ENCODE measurements at places on chromosomes 5 and 9.
A peak's percentile ranks its signal among the peaks of the same experiment; 100 is the strongest.

- no peak for DNase-seq
These were observed 37.9 kb downstream of the SLC6A7 start for GRCh38 chr5:150227606-150228273.

DNA sequence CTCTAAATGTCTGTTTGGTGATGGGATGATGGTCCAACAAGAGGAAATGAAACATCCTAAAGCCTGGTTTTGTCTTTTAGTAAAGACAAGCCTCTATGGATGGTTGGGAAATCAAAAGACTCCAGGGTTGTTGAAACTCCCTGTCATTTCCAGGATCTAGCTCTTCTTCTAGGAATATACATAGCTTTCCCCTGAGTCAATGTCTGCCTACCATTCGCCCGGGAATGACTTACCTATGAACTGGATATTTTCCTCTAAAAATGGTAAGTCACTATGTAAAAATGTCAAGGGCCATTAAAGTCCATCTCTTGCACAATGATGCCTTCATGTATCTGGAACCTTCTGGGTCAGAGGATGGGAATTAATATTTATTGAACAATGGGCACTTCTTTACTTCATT lies 11.1 kb upstream of the KIF12 start:
- no peak for DNase-seq

GRCh38 chr9:84796404-84796803 lies 126.9 kb downstream of the NTRK2 start:
- DNase-seq = no peak

DNA sequence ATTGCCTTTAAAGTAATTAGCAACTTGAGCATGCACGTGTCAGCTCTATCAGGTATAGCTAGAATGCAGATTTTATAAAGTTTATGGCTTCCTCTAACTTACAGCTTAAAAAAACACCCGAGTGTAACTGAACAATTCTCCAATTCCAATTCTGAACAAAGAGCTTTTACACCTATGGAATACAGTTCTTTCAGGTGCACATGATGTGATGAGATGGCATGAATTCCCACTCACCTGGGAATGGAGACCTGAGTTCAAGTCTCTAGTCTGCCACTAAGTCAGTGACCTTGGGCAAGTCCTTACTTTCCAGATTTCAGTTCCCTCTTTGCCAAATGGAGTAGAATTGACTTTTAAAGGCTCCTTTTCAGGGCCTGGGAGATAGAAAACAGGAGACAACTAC lies 1.8 kb downstream of the ZFAND5 start:
- peak; percentile 76 for DNase-seq

- DNase-seq = no peak
These were observed 144.5 kb downstream of the GCNT1 start for GRCh38 chr9:76603448-76603895.

DNA sequence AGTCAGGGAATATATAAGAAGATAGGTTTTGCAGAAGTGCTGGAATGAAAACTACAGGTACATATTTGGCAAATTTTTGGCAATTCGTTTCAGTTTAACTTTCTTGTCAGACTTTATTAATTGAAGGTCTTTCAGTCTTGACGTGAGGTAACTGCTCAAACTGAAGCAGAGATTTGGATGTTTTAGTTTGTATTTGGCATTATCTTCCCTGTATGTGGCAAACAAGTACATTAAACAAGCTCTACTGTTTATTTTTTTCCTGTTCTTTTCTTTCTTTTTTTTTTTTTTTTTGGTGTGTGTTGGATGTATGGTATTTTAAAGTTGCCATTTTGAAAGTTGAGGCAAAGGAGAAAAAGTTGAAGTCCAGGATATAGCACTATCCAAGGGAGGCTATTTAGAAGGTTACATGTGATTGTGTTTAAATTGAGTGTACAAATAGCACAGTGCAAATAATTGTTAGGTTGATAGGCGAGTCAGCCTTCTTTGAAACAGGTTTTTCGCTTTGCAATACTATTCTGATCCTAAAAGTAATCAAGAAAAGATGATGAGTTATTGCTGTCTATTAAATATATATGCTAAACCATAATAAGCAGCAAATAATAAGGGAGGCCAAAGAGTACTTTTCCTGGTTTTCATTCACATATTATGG lies 2.2 kb downstream of the PBX3 start:
- no peak for DNase-seq

- no peak for DNase-seq
These were observed 246.8 kb upstream of the HAPLN1 start for GRCh38 chr5:83967417-83967816.

- DNase-seq = no peak
These were observed 94.7 kb upstream of the SAP30L start for GRCh38 chr5:154351141-154351540.

DNA sequence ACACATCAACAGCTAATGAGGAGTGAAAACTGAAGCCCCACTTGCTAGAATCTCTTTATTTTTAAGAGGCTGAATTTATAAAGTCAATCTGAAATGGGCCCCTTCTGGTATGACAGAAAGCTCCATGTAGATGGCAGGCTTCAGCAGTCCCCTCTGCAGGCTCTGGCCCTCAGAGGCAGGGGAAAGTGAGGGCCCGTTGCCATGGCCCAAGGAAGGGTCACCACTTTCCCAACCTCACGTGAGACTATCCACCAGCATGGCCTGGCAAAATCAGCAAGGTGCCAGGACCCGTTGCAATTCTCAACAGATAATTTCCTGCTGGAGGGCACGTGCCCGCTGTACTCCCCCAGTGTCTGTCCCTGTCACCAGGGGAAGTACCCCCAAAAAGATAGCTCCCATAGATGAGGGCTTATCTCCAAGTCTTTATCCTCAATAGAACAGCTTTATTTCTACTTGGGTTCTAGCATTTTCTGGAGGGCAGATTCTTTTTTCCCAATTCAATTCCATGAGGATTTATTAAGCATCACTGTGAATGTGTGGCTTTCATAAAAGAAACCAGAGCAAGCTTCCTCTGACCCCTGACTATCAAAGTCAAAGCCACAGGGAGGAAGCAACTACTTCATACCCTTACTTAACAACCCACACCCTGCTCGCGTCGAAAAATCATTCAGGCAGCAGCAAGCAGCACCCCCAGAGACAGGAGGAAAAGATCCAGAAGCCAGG lies 85.4 kb upstream of the FSTL4 start:
- DNase-seq = no peak

DNA sequence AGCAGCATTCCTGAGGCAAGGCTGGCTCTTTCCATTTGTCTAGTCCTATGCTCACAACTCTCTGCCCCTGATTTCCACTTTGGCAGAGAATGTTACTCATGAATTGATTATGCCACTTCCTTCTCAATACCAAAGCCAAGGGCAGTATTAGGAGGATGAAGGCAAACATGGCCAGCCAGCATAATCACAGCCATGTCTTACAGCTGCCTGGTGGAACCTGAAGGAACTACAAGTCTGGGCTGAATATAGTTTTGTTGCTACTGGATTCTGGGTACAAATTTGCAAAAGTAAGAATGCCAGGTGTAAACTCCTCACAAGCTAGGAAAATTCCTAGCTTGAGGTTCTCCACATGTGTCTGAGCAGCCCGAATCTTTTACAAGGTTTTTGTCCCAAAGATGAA lies 4.2 kb downstream of the SIL1 start:
- no peak for DNase-seq

GRCh38 chr5:13993926-13994325 lies 49.4 kb upstream of the DNAH5 start:
- DNase-seq = no peak

DNA sequence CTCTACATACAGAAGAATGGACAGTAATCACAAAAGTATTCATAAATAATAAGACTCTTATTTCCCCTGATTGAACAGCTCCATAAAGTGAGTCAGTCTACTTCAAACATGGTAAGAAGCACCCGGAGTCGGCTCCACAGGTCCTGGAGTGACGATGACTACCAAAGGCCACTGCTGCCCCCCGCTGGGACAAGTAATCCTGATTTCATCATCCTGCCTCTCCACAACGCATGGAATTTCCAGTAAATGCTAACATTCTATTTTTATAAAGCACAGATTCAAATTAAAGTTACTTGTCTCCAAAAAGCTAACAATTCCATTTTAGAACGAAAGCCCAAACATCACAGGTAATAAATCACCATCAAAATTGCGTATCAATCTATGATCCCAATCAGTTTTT lies 16.2 kb downstream of the ATPSCKMT start:
- no peak for DNase-seq

- no peak for DNase-seq
These were observed 130.1 kb upstream of the SLC44A1 start for GRCh38 chr9:105114318-105114717.

GRCh38 chr9:88555268-88555980 lies 20.4 kb downstream of the NXNL2 start:
- DNase-seq = no peak

DNA sequence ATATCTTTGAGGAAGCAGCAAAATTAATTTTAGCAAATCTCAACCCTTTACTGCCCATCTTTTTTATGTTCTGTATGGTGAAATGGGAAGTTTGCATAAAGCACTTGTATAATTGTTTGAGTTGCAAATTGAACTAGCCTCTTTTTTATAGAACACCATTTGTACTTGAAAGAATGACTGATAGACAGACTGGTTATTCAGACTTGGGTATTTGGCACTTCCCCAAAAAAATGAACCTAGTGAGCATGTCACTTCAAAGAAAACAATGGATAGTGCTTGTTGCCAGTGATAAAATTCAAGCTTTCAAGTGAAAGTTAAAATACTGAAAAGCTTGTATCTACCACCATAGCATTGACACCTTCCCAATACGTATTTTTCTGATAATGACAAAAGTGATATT lies 115.8 kb downstream of the ERCC6L2 start:
- DNase-seq = no peak

DNA sequence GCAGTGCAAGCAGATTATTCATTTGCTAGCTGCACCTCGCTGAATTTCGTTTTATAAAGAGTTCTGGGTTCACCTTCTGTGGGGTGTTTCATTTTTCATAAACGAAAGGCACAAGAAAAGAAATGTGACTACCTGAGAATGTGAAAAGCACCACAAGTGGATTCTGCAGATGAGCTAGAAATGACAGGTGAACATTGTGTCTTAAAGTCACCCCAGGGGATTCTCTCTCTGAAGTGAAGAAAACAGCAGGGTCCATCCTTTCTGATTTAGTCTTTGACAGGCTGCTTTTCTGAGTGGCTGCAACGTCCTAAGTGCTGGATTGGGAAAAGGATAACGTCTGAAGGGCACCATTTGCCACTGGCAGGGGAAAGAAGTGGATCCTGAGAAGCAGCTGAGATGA lies 469.3 kb downstream of the SPATA31D1 start:
- no peak for DNase-seq

- DNase-seq = no peak
These were observed 138.1 kb downstream of the EMB start for GRCh38 chr5:50302815-50303490.

GRCh38 chr9:113431191-113431590 lies 20.6 kb downstream of the C9orf43 start:
- no peak for DNase-seq

DNA sequence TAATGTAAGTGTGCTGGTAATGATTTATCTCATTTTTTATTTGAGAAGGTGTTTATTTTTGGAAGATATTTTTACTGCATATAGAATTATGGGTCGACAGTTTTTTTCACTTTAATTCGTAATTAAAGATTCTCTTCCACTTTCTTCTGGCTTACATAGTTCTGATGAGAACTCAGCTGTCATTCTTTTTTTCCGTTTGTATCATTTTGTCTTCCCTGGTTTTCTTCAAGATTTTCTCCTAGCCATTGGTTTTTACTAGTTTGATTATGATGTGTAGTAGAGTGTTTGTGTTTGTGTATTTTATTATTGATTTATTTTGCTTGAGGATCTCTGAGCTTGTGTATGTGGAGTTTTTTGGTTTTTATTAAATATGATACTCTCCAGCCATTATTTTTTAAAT lies 21.7 kb downstream of the SLF1 start:
- DNase-seq = no peak

DNA sequence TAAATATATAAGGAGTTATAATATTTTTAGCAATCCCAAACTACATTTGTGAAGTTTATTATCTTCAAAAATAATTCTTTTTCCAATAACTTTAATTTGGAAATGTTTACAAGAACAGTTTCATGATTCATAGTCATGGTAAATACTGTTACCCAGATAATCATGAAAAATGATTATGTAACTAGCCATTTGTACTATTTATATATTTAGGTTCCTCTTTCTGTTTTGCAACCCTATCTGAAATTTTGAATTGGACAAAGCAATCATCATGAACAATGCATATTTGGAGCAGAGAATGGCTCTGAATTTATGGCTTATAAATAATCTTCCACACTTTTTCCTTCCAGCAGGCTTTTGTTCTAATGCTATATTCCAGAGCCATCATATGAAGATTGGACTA lies 499.7 kb downstream of the SLCO4C1 start:
- no peak for DNase-seq

GRCh38 chr5:142713121-142713706 lies 27.3 kb upstream of the FGF1 start:
- DNase-seq = peak; percentile 83

GRCh38 chr5:15993919-15994318 lies 185.7 kb downstream of the MARCHF11 start:
- DNase-seq = no peak

DNA sequence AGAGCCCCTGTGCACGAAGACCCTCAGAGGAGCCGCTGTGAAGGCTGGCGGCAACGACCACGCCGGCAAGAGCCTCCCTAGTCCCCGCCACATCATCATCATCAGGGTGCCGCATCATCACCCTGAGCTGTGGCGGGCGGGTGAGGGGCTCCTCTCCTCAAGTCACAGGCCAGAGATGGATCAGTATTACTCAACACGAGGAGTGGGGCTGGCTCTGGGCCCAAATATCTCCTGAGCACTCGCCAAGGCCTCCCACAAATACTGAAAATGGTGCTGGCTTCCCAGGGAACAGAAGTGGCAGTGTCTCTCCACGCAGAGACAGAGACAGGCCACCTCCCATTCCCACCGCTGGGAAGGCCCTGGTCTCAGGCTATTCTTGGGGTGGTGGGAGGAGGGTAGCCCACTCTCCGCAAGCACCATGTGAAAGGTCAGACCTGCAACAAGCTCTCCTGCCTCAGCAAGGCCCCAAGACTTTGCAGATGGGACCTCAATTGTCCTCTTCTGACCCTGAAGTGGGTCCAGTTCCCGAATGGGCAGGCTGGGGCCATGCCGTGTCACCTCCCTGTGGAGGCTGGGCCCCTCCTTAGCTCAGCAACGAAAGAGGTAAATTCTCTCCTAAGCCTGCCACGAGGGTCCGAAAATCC lies 39.3 kb upstream of the ZNF354A start:
- no peak for DNase-seq

GRCh38 chr5:110040178-110040577 lies 350.5 kb downstream of the MAN2A1 start:
- no peak for DNase-seq

GRCh38 chr9:92310562-92310961 lies 14.6 kb downstream of the NOL8 start:
- no peak for DNase-seq

Measured in hematopoietic multipotent progenitor cell treated with erythropoietin and hydrocortisone succinate and interleukin-3 and kit ligand, for 17 days (in vitro differentiated cells).